NCI-H526 treated with DMSO at 0.1 percent for 48 hours (cell line): ENCODE measurements at places on chromosomes 1 and 21.

GRCh38 chr1:247475793-247476192 lies 17.9 kb upstream of the OR2B11 start:
- no peak for DNase-seq

DNA sequence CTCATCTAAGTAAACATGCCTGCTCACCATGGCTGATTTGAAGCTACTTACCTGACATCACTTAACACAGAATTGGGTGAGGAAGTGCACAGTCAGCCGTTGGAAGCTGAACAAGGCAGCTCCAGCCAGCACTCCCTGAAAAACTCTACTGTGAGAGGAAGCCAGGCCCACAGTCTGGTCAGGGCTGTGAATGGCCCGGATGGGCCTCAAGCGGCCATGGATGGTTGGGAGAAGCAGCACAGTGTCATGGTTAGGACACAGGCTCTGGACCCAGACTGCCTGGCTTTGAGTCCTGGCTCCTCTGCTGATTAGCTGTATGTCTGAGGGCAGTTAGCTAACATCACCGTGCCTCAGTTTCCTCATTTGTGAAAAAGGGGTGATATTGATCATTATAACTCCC lies 267.8 kb downstream of the GRIK3 start:
- no peak for DNase-seq

DNA sequence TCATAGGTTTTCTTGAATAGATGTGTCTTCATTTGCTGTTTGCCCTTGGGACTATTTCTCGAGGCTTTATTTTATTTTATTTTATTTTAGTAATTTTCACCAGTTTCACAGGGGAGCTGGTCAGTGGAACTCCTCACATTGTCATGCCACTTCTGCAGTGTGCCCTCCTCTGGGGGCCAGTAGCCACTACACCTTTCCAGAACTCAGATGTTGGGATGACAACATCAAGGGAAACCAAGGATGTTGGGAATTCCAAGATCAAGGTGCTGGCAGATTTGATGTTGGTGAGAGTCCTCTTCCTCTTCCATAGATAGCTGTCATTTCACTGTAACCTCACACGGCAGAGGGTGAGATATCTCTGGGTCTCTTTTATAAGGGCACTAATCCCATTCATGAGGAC lies 35.5 kb downstream of the SLC26A9 start:
- no peak for DNase-seq

- no peak for DNase-seq
Observed at GRCh38 chr1:201053155-201053860, 29.8 kb upstream of the KIF21B start.
